Cerebellum (tissue), 4 donors: ENCODE measurements at places on chromosomes 1 and 21. TPM values are rescaled to one million over a fixed set of nuclear protein-coding genes. Genes with fewer than 3 reads are reported as not detected.

- no peak for DNase-seq
Measured at GRCh38 chr1:193794239-193794638, 607.8 kb upstream of the B3GALT2 start.

- no peak for DNase-seq
Measured at GRCh38 chr1:188782220-188782841, 1695.3 kb downstream of the BRINP3 start.

- DNase-seq: no peak
Measured at GRCh38 chr1:37752213-37752582, 12.7 kb downstream of the EPHA10 start.

C1orf226 gene
- total RNA-seq: 3.4 TPM
